Bone marrow (tissue), 2 donors: ENCODE measurements at places on chromosomes 1 and 21.

DNA sequence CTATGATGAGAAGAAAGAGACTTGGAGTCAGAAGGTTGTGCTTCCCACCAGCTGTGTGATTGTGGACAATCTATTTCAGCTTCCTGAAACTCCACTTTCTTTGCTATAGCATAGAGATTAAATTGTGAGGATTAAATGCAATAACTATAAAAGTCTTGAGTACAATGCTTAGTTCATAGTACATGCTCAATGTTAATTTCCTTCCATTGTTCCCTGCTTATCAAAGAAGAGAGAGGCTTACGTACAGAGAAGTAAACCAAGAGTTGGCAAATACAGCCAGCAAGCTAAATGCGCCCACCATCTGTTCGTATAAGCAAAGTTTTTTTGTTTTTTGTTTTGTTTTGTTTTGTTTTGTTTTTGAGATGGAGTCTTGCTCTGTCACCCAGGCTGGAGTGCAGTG is 317.9 kb upstream of the NFIA start:
- no peak for DNase-seq

- DNase-seq, result no peak
Measured at GRCh38 chr1:200771625-200772555, 33.2 kb downstream of the CAMSAP2 start.

- no peak for DNase-seq
Measured at GRCh38 chr1:230250666-230251065, 175.5 kb downstream of the PGBD5 start.

GRCh38 chr1:228440761-228441500 is 24.3 kb upstream of the TRIM17 start:
- no peak for DNase-seq

DNA sequence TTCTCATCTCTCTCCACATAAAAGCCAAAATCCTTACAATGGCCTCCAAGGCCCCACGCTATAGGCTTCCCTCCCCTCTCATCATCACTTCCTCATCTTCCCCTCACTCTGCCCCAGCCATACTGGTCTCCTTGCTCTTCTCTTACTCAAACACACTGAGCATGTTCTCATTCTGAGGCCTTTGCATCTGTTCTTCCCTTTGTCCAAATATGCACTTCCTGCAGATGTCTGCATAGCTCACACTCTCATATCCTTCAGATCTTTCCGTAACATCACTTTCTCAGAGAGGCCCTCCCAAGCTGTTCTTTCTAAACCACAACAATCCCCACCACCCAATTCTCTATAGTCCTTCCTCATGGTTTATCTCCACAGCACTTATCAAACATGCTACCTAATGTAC is 284.1 kb downstream of the HHIPL2 start:
- DNase-seq, result no peak

- no peak for DNase-seq
Measured at GRCh38 chr21:45412491-45412890, 7.5 kb downstream of the COL18A1 start.

DNA sequence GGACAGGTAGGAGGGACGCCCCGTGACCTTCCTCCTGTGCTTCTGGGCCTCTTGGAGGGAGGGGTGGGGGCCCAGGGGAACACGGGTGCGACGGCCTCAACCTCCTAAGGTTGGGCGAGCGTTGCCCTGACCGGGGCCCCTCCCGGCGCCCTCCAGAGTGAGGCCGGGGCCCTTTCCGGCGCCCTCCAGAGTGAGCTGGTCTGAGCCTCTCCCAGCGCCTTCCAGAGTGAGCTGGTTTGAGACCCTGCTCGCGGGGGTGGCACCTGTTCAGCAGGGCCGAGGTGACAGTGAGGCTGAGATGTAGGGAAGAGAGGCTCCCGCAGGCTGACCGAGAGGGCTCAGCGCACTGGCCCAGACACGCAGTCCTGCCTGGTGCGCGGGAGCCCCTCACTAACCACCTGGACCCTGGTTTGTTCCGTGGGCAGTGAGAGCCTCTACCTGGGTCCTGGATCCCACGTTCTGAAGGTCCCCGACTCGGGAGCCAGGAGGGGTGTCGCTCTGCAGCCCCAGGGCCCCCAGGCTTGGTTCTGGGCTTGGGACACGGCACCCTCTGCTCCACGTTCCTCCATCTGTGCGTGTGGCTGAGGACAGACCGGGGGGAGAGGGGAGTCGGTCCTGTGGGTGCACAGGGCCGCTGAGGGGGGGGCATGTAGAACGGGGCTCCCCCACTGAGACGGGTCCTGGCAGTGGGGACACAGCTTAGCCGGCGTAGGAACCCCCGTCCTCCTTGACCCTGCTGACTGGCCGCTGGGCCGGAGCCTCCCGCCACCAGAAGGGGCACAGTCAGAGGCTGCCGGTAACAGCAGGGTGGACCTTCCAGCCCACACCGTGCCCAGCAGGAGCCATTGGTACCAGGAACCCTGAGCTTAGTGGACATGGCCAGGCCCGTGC is 1.4 kb downstream of the COL6A1 start:
- DNase-seq, result no peak

DNA sequence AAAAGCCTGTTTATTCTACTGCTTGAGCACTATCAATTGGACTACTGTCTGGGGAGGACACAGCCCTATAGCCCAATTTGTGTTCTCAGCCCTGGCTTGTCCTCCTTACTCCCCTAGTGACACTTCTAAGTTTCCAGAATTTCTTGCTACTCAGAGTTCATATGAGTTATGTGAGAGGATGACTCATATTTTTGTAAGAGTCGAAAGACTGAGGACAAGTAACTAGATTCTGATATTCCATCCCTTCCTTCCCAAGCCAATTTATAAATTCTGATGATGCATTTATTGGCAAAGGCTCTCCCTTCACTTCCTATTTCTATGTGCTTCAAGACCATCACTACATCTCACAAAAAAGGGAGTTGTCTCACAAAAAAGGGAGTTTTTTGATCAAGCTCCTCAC is 422.2 kb upstream of the DEPDC1 start:
- no peak for DNase-seq

DNA sequence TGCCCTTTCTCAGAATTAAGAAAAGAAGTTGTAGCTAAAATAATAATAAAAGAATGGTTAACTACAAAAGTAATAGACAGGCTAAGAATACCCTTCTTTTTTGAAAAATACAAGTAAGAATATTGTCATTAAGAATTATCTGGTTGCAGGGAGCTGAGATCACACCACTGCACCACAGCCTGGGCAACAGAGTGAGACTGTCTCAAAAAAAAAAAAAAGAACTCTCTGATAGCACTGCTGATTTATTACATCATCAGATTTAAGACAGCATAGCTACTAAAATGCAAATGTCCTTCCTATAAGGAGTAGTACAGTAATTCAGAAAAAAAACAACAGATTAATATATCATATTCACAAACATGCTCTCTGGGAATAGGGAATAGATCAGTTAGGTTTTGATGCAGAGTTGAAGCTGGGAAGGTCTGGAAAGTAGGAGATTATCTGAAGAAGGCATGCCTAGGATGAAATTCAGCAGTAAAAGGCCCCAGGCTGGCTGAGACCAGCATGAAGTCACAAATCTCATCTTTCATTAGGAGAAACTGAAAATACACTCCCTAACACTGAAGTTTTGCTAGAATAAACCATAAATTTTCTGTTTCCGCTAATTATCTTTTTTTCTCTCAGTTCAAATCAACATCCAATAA is 30.7 kb upstream of the ANGPTL1 start:
- DNase-seq, result no peak

DNA sequence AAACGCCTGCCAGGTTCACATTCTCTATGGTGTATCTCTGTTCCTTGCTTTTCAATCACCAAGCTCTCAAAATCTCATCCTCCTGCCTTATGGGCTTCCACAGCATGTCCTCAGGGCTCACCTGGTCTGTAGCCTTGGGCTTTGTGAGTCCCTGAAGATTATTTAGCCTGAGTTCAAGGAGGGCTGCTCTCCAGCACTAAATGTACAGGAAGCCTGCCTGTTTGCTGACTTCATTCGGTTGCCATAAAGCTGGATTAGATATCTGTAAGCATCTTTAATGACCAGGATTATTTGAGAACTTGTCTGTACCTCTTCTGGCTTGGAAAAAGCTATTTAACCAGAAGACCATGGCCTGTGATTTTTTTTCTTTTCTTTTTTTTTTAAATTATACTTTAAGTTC is 6.9 kb upstream of the REG4 start:
- no peak for DNase-seq

GRCh38 chr1:203570805-203571204 is 55.8 kb upstream of the ATP2B4 start:
- no peak for DNase-seq

GRCh38 chr1:15425958-15426357 is 12.3 kb upstream of the CTRC start:
- no peak for DNase-seq

DNA sequence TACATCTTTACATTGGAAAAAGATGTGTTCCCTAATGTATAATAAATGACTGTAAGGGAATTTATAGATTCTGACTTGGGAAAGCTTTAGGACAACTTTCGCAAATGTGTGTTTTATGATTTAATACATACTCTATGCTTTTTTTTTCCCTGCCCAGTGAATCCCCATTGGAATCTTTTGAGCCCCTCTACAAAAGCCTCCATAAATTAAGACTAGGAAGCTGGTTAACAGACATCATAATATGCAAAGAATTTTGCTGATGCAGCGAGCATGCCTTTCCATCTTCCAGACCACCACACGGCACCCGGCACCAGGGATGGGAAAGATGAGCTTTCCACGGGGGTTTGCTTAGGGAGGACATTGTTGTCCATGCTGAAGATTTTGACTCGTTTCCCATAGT is 156.1 kb upstream of the IVNS1ABP start:
- no peak for DNase-seq
